Activated CD4-positive, alpha-beta T cell treated with anti-CD3 and anti-CD28 coated beads, Interleukin-2, amount 50 U/mL, for 24 hours (primary cell): ENCODE measurements at places on chromosomes 4 and X.

DNA sequence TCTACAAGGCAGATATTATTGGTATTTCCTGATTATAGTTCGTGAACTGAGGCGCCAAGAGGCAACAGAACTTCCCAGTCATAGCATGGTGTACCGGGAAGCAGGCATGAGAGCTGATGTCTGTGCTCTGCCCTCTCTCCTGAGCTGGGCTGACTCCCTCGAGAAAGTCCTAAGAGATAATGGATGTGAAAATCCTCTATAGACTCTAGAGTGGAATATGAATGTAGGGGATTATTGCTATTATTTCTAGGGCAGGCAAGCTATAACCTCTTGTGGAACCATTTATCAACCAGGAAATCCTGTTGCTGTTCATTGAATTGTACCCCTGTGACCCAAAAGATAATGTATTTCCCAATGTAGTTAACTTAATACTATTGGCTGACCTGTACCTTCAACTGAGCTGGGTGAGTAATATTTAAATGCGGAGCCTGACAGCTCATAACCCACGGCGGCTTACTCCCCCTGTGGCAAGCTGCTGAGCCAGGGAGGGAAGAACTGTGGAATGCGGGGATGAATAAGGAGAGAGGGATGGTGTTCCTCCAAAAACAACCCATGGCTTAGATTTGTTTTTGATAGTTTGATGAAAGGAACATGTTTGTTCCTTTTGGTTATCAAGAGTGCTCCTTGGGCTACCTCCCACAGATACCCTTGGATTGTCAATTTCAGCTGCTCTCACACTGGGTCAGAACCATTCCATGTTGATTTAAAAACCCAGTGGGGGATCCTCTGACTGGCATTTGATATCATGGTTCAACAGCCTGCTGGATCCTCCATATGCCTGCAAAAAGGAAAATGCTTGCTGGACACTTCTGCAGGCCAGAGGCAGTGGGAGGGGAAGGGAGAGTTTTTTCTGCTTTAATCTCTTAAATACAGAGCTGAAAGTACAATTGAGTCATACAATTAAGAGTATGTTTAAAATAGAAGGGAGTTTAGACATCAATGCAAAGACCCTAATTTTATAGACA, 339.0 kb upstream of the BOD1L1 start:
- no peak for DNase-seq

DNA sequence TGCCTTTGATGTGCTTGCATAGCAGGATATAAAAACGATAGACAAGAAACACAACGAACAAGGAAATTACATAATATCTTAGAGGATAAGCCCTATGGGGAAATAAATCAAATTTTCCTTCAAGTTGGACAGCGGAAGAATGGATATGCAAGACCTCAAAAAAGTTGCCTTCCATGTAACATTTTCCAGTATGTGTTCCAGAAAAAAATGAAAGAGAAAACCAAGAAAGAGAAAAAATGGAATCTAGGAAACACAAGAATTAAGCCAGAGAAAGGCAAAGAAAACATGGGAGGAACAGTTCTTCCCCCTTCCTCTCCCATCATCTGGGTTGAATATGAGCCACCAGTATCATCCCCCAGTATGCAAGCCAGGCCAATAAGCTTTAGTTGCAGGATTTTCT, 34.6 kb upstream of the MID1 start:
- DNase-seq = no peak

DNA sequence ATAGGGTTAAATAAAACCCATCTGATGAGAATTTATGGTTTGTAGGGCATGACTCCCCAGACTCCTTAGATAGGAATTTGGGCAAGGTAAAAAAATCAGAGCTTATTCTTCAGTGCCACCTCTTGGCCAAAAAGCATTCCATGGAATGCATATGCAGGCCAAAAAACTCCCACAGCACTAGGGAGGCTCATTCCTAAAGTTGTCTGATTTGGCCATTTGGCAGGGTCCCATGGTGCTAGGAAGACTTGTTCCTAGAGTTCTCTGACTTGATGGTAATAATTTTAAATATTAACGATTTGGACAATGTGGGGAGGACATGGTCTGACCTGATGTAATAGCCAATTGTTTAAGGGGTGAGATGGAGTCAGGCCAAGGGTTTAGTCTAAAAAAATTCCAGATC, 93.0 kb downstream of the SPIN4 start:
- DNase-seq = no peak

- no peak for DNase-seq
These were observed 13.3 kb downstream of the TFE3 start for GRCh38 chrX:49029876-49030275.

DNA sequence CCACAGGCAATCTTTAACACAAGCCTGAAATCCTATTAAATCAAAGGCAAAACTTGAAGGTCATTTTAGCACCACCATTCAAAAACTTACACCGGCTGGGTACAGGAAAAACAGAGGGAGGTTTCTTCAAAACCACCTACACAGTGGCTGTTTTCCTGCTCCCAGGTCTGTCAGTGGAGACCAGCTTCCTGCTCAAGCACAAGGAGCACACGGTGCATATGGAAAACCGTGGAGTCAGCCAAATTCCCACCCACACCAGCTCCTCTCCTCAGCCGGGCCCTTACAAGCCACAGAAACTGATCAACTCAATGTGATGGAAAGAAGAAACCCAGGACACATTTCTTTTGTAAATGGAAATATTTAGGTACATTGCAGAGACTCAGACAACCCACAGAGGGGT, 14.3 kb upstream of the FAM241A start:
- DNase-seq = no peak
